ENCODE measurements at places on chromosomes 6 and 20.

GRCh38 chr6:128282961-128283360 is 237.4 kb downstream of the PTPRK start:
- no peak for DNase-seq

GRCh38 chr6:99416226-99416625 is 8.9 kb downstream of the PNISR start:
- DNase-seq = no peak

GRCh38 chr6:43803055-43803782 is 33.2 kb downstream of the VEGFA start:
- DNase-seq = no peak

DNA sequence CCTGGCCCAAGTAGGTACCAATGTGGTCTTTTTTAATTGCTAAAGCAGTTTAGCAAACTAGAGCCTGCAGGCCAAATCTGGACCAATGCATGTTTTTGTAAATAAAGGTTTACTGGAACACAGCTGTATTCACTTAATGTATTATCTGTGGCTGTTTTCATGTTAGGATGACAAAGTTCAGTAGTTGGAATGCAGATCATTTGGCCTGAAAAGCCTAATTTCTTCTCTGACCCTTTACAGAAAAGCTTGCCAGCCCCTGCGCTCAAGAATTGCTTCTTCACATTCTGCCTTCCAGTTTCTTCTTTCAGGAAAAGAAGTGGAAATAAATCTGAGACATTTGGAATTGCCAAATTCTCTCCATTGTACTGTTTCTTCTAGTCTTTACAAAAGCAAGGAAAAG is 90.0 kb upstream of the MC3R start:
- no peak for DNase-seq

DNA sequence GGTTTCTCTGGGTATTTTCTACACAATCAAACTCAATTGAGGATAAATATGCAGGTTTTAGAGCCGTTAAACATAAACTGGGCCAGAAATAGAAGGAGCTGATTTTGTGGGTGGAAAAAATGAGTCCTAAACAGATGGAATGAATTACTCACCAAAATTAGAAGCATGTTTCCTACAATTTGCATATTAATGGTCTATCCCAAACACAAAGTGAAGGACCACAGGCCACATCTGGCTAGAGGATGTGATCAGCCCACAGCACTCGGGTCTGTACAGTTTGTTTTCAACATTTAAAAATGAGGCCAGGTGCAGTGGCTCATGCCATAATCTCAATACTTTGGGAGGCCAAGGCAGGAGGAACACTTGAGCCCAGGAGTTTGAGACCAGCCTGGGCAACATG is 296.3 kb downstream of the PREX1 start:
- DNase-seq = no peak

- DNase-seq = no peak
These were observed 8.5 kb downstream of the SCGN start for GRCh38 chr6:25660512-25660911.

DNA sequence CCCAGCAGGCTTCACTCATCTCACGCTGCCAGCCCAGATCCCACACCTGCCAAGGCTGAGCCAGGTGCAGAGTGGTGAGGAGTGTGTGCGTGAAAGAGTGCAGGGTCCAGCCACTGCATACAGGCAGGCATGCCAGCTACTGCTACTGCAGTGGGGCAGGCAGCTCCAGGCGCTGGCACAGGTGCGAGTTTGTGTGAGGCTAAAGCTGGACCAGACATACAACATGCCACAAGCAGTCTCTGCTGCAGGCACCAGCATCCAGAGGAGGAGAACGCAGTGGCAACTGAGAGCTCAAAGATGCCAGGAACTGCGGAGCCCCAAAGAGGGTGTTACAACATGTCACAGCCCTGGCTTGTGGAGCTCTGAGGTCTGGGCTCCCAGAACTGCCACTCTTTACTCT is 149.8 kb downstream of the EYS start:
- no peak for DNase-seq

- DNase-seq = no peak
These were observed 259.8 kb downstream of the PKHD1 start for GRCh38 chr6:51827580-51827979.

- DNase-seq = no peak
These were observed 456.9 kb upstream of the ID4 start for GRCh38 chr6:19380293-19380692.

GRCh38 chr20:50142812-50143211 is 10.7 kb downstream of the PEDS1 start:
- DNase-seq = no peak

GRCh38 chr6:4805553-4806336 is 29.5 kb downstream of the CDYL start:
- DNase-seq = no peak

GRCh38 chr20:53907968-53908751 is 162.2 kb downstream of the BCAS1 start:
- DNase-seq = no peak

DNA sequence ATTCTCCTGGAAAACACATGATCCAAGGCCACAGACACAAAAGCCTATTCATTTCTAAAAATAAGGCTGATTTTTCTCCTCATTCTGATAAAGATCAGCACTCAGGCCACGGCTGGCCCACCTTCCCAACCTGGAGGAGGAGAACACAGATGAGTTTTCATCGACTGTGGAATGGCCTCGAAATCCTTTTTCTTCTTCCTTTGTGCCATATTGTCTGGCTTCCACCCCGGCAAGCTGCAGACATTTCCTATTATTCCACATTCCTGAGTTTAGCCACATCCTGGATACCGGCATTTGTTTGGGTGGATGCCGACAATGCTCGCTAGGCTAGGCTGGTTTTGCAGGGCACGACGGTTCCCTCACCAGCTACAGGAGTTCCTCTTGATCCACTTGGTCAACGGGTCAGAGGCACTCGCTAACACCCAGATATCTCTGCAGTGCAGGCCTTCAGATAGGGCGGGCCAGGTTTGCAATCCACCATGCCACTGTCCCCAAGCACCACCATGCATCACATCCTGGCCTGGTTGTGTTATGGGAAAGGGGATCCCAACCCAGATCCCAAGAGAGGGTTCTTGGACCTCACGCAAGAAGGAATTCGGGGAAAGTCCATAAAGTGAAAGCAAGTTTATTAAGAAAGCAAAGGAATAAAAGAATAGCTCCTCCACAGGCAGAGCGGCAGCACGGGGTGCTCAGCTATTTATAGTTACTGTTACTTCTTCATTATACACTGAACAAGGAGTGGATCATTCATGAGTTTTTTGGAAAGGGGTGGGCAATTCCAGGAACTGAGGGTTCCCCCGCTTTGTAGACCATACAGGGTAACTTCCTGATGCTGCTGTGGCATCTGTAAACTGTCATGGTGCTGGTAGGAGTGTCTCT is 4.2 kb upstream of the CTSZ start:
- no peak for DNase-seq

DNA sequence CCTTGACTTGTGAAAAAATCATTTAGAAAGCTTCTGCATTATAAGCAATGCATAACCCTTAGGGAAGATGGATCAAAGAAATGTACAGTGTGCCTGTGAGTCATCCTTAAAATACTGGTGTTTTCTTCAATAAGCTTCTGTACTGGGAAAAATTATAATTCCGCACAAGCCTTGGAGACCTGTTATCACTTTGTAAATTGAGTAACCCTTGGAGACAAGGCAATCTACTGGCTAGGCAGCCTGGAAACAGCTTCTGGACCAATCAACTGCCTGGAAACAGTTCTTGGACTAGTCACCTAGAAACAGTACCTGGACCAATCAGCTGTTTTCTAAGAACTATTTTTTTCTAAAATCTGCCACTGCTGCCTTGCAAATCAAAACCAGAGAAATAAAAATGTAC is 25.8 kb upstream of the RNGTT start:
- no peak for DNase-seq

- DNase-seq = no peak
These were observed 73.8 kb downstream of the TSHZ2 start for GRCh38 chr20:53045941-53046340.

DNA sequence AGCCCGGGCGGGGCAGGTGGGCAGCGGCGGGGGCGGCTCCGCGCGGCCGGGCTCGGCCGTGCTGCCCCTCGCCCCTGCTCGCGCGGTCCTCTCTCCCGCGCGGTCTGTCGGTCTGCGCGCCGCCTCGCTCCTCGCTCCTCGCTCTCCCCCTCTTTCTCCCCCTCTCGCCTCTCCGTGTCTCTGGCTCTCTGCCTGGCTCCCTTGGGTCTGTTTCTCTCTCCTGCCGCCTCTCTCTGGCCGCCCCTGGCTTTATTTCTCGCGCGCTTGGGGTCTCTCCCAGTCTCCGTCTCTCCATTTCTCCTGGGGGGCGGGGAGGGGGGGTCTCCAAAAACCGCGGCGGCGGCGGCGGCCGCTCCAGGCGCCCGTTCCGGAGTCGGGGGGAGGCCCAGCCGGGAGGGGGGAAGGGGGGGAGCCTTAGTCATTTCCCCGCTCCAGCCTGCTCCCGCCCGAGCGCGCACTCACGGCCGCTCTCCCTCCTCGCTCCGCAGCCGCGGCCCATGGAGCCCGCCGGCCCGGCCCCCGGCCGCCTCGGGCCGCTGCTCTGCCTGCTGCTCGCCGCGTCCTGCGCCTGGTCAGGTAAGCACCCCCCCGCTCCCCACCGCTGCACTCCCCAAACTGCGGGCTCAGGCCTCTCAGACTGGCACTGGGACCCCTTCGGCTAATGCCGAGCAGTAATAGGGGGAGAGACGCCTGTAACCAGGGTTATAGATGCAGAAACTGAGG is at the start of gene SIRPA:
Gene SIRPA (plus strand): TSS at position 457 of the 723 bp plus-strand sequence. CDS start 41 bp downstream, at position 498.
- no peak for DNase-seq

- DNase-seq = no peak
These were observed 10.6 kb upstream of the BAK1 start for GRCh38 chr6:33590531-33591198.

DNA sequence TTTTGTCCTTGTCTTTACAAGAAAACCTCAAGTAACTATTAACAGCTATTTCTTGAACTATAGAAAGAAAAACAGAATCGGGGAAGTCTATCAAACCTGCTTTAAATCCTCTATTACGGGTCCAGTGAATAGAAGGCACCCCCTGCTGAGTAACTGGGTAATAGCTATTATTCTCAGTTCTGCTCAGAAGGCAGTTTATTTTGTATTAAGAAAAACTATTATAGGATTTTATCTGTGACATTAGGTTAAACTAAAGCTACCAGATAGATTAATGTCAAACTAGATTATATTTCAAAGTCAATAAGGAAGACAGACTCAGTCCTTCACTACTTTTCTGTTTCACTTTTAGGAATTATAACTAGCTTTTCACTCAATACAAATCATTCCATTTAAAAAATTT is 93.7 kb downstream of the DST start:
- no peak for DNase-seq

DNA sequence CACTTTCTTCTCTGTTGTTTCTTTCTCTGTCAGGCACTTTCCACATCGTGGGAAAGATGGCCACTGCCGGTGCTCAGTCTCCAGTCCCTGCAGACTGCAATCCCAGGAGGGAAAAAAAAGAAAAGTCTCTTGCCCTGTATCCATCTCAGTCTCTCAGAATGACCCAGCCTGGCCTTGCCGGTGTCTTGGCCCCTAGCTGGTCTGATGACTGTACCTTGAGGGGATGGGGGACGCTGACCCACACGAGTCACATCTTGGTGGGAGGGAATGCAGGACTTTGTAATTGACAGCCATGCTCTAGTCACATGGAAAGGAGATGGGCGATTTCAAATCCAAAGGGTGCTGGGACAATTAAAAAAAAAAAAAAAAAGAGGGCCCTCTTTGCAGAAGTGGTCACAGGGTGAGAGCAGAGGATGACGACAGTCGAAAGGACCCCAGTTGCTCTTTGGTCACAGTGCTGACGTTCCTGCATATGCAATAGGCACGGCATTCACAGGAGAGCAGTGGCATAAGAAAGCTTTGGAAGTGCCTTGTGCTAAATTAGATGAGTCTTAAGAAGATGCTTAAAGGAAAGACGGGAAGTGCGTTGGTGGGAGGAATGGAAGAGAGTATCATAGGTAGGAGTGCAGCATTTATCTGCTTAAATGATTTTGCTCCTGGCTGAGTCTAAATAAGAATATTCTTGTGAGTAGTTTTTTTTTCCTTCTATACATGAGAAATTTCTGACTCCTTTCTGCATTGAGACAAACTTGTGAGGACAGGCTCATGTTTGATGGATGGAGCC is 63.9 kb upstream of the AKAP12 start:
- no peak for DNase-seq

DNA sequence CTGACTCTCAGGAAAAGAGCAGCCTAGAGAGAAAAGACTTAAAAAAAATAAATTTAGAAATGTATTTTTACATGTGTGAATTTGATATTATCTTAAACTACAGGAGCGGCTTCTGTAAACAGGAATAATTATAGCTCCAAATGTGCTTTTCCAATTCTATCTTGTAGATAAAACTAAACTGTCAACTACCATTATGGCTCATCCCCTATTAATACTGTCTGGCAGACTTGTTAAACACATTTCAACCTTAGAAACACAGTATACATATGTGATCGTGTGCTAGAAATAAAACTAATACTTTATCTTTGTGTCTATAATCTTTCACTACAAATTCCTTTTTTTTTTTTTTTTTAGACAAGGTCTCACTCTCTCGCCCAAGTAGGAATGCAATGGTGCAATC is 75.8 kb downstream of the CNKSR3 start:
- DNase-seq = no peak

- no peak for DNase-seq
These were observed 9.4 kb upstream of the NCOA7 start for GRCh38 chr6:125781314-125781868.

- no peak for DNase-seq
These were observed 101.4 kb upstream of the AGPAT4 start for GRCh38 chr6:161374971-161375873.

DNA sequence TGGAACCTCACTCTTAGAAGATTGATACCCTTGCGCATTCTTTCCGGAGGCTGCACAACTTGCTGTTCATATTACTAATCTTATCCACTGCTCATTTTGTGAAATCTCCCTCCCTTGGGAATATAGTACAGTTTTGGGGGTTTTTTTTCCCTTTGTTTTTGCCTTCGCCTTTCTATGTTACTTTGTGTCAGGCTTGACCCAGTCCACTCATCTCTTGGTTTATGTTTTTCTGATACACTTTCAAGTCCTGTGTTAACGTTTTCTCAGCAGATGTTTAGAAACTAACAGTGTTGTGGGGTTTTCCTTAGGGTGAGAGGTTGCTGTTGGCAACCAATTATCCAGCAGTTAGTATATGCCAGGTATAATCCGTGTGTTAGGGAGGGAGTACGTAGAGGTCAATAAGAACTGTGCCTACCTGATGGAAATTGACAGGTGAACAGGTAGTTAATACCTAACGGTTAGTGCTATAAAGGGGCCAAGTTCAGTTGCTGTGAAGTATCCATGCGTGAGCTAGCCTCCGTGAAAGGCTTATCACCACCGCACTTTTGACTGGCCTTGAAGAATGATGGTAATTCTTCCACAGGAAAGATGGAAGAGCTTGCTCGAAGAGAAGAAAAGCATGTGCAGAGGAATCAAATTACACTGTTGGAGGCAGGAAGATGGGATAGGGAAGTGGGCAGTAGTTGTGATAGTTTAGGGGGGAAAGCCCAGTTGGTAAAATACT is 1.4 kb downstream of the NFYA start:
- no peak for DNase-seq

- no peak for DNase-seq
These were observed 3.0 kb downstream of the FLRT3 start for GRCh38 chr20:14334306-14334930.

DNA sequence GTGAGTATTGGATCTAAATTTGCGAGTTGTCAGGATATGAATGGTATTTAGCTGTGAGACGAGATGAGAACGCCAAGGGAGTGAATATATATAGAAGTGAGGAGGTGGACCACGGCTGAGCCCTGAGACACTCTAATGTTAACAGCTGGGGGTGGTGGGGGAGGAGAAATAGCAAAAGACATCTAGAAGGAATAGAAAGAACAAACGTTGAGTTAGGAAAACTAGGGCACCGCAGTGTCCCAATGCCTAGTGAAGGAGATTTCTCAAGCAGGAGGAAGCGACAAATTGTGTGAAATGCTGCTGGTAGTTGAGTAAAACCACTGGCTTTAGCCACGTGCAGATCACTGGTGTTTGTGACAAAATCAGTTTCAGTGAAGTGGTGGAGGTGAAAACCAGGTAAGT is 56.9 kb downstream of the CD164 start:
- no peak for DNase-seq
